ENCODE measurements at places on chromosomes 16 and 17.
A peak's percentile ranks its signal among the peaks of the same experiment; 100 is the strongest.

DNA sequence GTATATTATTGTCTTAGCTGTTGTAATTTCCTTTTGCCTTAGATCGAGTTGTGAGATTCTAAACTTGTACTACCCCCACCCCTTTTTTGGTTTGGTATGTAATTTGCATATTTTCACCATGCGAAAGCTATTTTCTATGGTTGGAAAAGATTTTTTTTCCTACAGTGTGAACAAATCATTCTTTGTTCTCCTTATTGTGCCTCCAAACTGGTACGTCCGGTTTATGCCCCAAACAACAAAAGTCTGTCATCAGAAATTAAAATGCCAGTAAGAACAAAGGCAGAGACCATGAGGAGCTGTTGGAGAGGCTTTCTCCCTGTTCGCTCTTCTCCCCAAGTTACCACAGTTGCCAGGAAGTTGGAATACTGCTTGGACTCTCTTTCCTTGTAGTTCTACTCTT, 66.1 kb downstream of the BCAS3 start:
- no peak for DNase-seq

DNA sequence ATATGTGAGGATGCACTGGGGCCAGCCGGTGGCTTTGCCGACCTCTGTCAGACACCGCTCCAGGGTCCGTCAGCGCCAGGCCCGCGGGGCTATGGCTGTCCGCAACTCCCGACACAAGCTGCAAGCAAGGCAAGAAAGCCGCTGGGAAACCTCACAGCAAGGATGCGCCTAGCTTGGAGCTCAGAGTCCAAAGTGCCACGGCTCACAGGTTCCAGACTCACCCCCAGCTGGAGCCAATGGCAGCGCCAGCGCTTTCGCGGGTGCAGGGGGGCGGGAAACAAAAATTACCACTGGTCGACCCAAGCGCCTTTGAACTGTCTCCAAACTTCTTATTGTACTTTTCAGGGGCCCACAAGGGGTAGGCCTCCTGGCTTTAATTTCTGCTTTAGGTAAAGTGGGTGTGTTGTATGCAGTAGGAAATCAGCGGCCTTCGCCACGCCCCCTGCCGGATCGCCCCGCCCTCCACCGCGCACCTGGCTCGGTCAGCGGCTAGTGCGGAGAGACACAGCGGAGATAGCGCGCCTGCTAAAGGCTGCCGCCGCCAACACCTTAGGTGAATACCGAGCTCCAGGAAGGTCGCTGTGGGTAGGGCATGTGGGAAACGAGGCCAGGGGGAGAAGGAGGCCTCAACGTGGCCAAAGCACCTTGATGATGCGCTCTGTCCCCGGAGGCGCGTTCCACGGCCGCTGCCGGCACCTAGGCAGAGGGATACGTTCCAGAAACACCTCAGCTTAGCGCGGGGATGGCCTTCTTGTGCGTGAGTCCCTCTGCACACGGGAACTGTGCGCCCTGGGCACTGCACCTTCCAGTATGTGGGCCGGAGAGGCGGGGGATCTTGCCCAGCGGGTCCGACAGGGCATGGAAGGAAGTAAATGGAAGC, 61.0 kb upstream of the RBL2 start:
- peak; percentile 91 for DNase-seq

DNA sequence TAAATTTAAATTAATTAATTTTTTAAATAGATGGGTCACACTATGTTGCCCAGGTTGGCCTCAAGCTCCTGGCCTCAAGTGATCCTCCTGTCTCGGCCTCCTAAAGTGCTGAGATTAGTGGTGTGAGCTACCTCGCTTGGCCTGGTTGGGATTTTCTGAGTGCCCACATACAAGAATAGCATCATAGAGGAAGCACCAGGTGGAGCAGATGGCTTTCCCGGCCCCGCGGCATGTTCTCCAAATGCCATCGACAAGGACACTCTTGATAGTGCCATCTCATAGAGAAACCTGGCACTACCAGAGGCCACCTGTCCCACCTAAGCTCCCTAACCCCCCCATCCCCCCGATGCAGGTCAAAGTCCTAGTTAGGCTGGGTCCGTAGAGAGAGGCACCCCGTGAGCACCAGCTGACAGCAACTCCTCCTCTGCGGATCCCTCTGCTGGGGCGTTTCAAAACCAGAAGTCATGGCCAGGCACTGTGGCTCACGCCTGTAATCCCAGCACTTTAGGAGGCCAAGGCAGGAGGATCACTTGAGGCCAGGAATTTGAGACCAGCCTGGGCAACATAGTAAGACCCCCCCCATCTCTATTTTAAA, 65.9 kb downstream of the DNAH3 start:
- DNase-seq: no peak

DNA sequence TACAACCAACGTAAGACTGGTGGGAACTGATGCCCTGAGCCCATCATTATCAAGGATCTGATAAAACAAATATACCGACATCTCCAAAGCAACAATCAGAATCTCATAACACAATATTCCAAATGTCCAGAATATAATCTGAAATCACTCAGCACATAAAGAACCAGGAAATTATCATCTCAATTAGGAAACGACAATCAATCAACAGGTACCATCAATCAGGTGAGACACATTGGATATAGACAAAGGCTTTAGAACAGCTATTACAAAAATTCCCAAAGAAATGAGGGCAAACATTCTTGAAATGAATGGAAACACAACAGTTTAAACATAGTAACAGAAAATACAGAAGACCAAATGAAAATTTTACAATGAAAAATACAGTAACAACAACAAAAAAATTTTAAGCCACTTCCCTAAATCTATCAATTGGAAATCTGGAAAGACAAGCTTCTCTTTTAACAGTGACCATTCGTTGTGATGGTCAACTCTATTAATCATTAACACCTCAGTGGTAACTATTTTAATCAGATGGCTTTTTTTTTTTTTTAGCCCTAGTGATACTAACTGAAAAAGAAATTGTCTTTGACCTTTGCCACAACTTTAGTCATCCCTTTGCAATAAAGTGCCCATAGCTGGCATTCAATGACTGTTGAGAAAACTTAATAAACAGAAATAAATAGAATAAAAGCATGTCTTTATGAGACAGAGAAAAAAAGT, 70.4 kb downstream of the USP32 start:
- DNase-seq: no peak

GRCh38 chr17:50697663-50698272, 9.9 kb downstream of the ANKRD40 start:
- no peak for DNase-seq

DNA sequence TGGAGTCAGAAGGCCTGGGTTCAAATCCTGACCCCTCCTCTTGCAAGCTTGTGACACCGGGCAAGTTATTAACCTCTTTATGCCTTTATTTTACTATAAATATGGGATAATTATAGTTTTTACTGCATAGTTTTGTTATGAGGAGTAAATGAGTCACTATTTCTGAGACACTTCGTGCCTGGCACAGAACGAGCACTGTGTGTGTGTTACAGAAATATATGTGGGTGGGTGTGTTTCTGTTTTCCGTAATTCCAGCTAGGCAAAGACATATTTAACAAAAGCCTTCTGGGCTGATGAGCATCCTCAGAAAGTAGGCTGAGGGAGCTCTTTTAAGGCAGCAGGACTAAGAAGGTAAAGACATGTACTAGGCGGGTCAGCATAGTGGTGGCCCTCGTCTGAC, 417.9 kb downstream of the MAF start:
- no peak for DNase-seq

DNA sequence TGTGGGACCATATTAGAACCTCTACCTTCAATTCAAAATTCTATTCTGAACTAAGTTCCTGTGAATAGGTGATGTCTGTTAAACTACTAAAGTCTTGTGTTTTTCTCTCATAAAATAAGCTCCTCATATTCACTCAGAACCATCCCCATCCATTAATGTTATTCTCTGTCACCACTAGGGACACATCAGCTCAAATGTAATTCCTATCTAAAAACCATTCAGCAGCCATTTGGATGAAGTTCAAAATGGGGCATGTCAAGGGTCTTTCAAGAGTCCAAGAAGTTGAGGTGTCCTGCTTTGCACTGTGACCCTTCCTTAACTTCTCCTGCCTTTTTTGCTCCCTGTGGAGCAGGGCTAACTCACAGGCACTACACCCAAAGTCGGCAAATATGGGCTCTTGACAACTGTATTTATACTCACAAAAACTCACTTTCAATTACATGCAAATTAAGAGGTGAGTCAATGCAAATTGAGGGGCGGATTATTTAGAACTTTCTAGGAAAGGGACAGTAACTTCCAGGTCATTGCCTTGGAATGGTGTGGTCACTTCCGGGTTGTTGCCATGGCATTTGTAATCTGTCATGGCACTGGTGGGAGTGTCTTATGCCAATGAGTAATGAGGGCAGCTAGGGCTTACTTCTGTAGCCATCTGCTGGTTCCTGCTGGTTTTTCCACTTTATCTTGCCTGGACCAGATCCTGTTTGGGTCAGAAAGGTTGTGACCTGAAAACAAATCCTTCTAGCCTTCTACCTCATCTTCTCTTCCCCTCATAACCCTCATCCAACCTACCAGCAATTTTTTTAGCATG, 128.2 kb upstream of the COX10 start:
- DNase-seq: no peak

DNA sequence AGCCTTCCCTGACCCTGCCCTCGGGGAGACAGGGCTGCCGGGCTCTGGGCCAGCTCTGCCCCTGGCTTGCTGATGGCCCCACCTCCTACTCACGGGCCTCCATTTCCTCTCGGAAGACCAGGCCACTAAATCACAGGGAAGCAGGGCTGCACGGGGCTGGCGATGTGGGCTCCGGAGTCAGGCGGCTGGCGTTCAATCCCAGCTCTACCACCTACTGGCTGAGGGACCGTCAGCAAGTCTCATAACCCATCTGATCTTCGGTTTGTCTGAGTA, 113.4 kb downstream of the AMFR start:
- no peak for DNase-seq

- no peak for DNase-seq
These were observed 187.0 kb downstream of the IRX3 start for GRCh38 chr16:54099627-54100026.

DNA sequence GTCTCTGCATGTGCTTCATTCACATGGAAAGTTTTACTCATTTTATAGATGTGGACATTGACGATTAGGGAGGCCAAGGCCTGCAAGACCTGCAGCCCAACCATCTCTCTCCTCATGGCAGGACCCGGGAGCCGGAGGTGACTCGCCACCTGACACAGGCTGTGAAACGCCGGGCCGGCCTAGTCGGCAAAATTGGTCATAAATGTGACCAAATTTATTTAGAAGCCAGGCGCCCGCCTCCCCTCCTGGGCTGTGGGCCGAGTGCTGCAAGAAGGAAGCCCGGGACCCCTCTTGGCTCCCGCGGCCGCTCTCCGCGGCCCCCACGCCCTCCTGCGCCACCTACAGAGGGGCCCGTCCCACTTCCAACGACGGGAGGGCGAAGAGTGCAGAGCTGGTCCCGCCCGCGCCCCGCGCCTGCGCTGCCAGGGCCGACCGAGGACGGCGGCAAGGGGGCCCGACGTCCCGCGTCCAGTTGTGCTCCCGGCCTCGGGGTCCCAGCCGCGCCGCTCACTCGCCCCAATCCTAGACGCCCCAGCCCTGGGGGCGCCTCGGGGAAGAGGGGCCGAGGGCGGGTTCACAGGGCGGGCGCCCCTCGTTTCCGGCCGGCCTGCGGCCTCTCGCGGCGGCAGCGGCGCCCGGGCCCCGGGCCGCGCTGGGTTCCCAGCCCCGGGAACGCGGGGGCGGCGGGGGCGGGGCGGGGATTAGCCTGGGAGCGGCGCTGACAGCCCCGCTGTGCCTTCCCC, 47.5 kb downstream of the WNT3 start:
- DNase-seq: peak; percentile 51

- DNase-seq: no peak
These were observed 6.9 kb downstream of the ADCY9 start for GRCh38 chr16:4109250-4109736.

- DNase-seq: no peak
These were observed 12.7 kb upstream of the MLKL start for GRCh38 chr16:74713325-74713724.

- DNase-seq: no peak
These were observed 166.3 kb upstream of the FOXF1 start for GRCh38 chr16:86343796-86344585.

- DNase-seq: peak; percentile 65
These were observed 491 bp downstream of the SLC25A19 start for GRCh38 chr17:75288770-75289114.

- DNase-seq: no peak
These were observed 586.1 kb upstream of the PSMD7 start for GRCh38 chr16:73710526-73710925.

DNA sequence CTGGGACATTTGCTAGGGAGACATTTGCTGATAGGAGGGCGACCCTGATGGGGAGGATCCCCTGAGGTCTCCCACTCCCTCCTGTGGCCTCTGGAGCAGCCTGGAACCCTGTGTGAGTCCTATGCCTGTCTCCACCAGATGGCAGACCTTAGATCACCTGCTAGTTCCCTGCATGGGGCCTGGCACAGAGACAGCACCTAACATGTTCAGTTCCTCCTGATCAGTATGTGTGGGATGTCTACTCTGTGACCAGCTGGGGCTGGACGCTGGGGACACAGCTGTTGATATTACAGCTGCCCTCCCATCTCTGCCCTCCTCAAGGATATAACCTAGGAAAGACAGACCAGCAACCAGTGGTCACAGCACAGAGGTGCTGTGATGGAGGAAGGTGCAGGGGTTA, 1.1 kb upstream of the ADCY7 start:
- DNase-seq: peak; percentile 52

GRCh38 chr16:85715169-85716021, 26.6 kb upstream of the GINS2 start:
- DNase-seq: no peak

DNA sequence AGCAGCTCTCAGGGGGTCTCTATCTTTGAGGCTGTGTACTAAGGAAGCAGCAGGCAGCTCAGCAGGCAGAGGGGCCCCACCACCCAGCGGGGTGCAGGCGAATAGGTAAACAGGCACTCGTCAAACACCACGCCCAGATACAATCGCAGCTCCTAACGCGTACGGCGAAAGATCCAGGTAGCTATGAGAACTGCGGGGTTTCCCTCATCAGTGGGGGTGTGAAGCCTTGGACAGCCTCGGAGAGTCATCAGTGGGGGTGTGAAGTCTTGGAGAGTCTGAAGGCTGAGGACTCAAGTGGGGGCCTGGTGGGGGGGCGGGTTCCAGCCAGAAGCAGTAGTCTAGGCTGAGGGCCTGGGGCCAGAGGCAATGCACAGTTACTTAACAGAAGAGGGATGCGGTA, 69.0 kb downstream of the RTN4RL1 start:
- DNase-seq: no peak

DNA sequence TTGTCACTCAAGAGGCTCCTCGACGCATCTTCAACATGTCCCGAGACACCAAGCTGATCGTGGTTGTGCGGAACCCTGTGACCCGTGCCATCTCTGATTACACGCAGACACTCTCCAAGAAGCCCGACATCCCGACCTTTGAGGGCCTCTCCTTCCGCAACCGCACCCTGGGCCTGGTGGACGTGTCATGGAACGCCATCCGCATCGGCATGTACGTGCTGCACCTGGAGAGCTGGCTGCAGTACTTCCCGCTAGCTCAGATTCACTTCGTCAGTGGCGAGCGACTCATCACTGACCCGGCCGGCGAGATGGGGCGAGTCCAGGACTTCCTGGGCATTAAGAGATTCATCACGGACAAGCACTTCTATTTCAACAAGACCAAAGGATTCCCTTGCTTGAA, 101.0 kb downstream of the HS3ST2 start:
- DNase-seq: no peak

Data from mucosa of descending colon (tissue), 3 donors.